ENCODE measurements at places on chromosomes 16 and 17. TPM values are rescaled to one million over a fixed set of nuclear protein-coding genes. Genes with fewer than 3 reads are reported as not detected.

GRCh38 chr17:40452216-40452787 is 9.1 kb downstream of the IGFBP4 start:
- H3K4me1 ChIP-seq, result peaks cover 19% of the 10 kb centered on the region
- no peaks in the 10 kb centered on the region for H3K36me3 ChIP-seq
- peaks cover 7% of the 10 kb centered on the region for H3K27me3 ChIP-seq
- no peak overlapping the region for H3K27ac ChIP-seq

Gene DNAI2
- 0.35 TPM for total RNA-seq

DNA sequence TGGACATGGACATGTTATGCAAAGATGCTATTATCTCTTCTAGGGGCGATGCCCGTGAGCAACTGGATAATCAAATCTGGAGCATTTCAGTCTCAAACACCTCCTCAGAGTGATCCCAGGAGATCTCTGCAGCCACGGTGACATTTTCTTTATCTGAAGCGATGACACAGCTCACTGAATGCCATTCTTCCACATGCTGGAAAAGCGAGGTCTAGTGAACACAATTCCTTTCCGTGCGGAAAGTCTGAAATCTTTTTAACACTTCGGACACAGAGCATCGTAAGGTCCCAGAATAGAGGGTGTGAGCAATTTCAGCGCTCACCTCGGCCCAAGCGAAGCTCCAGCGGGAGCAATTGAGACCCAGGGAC is 531 bp upstream of the HASPIN start:
- peak overlapping the region; percentile 89 for H3K27ac ChIP-seq
- H3K36me3 ChIP-seq, result peaks cover 63% of the 10 kb centered on the region
- peaks cover 63% of the 10 kb centered on the region for H3K4me1 ChIP-seq

GRCh38 chr17:79983456-79983855 is 52.2 kb downstream of the TBC1D16 start:
- peaks cover 7% of the 10 kb centered on the region for H3K27me3 ChIP-seq
- H3K4me3 ChIP-seq, result no peak overlapping the region
- no peak overlapping the region for H3K27ac ChIP-seq
- no peaks in the 10 kb centered on the region for H3K4me1 ChIP-seq

GRCh38 chr17:37305406-37305905 is 70.3 kb upstream of the C17orf78 start:
- no peak for DNase-seq
- no peaks in the 10 kb centered on the region for H3K4me1 ChIP-seq

Gene SLC13A5
- not detected for total RNA-seq

DNA sequence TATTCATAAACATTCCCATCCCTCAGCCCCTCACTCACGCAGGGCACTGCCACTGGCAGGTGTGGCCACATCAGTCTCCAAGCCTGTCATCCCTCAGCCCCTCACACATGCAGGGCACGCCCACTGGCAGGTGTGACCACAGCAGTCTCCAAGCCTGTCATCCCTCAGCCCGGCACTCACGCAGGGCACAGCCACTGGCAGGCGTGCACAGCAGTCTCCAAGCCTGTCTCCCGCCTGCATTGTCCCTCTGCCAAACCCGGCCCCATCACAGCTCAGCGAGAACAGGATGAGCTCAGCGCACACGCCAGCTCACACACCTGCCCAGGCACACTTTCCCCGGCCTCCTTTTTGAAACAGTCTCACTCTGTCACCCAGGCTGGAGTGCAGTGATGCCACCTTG is 11.4 kb upstream of the KREMEN2 start:
- H3K4me3 ChIP-seq, result no peak overlapping the region
- no peaks in the 10 kb centered on the region for H3K36me3 ChIP-seq
- H3K27ac ChIP-seq, result no peak overlapping the region
- H3K27me3 ChIP-seq, result peaks cover 12% of the 10 kb centered on the region

DNA sequence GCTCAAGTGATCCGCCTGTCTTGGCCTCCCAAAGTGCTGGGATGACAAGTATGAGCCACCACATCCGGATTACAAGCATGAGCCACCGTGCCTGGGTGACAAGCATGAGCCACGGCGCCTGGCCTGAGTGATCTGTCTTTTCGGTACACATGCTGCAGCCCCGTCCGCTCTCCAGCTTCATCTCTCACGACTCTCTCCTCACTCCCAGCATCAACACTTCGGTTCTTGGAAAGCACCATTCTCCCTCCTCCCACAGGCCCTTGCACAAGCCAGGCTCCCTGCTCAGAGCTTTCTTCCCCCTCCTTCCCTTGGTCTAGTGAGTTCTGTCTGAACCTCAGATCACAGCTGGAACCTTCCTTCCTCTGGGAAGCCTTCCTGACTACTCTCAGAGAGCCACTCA is 6.5 kb upstream of the NCBP3 start:
- H3K27ac ChIP-seq, result no peak overlapping the region
- no peaks in the 10 kb centered on the region for H3K4me1 ChIP-seq
- H3K27me3 ChIP-seq, result peaks cover 15% of the 10 kb centered on the region

- H3K36me3 ChIP-seq, result peaks cover 46% of the 10 kb centered on the region
- H3K27ac ChIP-seq, result peak overlapping the region; percentile 85
- peaks cover 52% of the 10 kb centered on the region for H3K4me1 ChIP-seq
- peak; percentile 70 for DNase-seq
- H3K4me3 ChIP-seq, result peak overlapping the region; percentile 83
Measured at GRCh38 chr16:30659507-30660423, 1.5 kb downstream of the FBRS start.

Gene RNU2-1
- total RNA-seq, result 7,603 TPM

Gene RHBDL3
- 0.29 TPM for total RNA-seq

- no peaks in the 10 kb centered on the region for H3K36me3 ChIP-seq
- H3K4me1 ChIP-seq, result no peaks in the 10 kb centered on the region
- no peak overlapping the region for H3K4me3 ChIP-seq
- no peak overlapping the region for H3K27ac ChIP-seq
- no peak for DNase-seq
Measured at GRCh38 chr16:23317266-23317661, 15.2 kb downstream of the SCNN1B start.

DNA sequence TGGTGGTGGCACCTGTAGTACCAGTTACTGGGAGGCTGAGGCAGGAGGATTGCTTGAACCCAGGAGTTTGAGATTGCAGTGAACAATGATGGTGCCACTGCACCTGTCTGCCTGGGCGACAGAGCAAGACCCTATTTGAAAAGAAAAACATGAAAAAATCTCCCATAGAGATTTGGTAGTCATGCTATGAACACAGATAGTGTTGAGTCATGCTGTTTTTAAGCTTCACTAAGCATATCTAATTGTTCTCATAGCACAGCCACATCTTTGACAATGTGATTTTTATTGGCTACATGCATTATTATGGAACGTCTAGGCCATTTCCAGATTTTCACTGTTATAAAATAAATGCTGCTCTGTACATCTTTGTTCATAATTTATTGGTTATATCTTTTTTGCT is 6.0 kb downstream of the IL34 start:
- H3K36me3 ChIP-seq, result no peaks in the 10 kb centered on the region
- H3K27me3 ChIP-seq, result no peaks in the 10 kb centered on the region
- no peak overlapping the region for H3K4me3 ChIP-seq
- DNase-seq, result no peak

DNA sequence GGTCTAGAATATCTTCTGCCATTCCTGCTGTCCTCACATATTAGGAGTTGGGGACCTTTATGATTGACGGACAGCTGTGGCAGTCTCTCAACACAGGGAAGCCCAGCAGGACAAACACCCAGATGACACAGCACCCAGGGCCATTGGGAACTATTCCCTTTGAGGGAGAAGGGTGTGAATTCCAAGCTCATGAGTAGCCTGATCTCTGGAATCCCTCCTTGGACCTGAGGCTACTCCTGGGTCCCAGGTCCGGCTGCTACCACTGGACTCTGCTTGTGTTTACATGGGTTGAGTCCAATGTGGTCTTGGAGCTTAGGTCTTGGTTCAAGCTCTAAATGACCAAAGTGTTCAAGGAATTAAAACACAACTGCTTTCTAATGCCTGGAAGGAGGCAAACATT is 78.9 kb downstream of the SLC6A2 start:
- H3K27ac ChIP-seq, result no peak overlapping the region
- no peaks in the 10 kb centered on the region for H3K4me1 ChIP-seq

- H3K27ac ChIP-seq, result no peak overlapping the region
- peaks cover 2% of the 10 kb centered on the region for H3K4me1 ChIP-seq
- H3K36me3 ChIP-seq, result peaks cover 13% of the 10 kb centered on the region
- no peaks in the 10 kb centered on the region for H3K27me3 ChIP-seq
- H3K4me3 ChIP-seq, result no peak overlapping the region
- no peak for DNase-seq
Measured at GRCh38 chr16:81657224-81657623, 121.9 kb upstream of the PLCG2 start.

- H3K27ac ChIP-seq, result no peak overlapping the region
- no peaks in the 10 kb centered on the region for H3K36me3 ChIP-seq
Measured at GRCh38 chr16:63488955-63489354, 1452.7 kb upstream of the CDH8 start.

DNA sequence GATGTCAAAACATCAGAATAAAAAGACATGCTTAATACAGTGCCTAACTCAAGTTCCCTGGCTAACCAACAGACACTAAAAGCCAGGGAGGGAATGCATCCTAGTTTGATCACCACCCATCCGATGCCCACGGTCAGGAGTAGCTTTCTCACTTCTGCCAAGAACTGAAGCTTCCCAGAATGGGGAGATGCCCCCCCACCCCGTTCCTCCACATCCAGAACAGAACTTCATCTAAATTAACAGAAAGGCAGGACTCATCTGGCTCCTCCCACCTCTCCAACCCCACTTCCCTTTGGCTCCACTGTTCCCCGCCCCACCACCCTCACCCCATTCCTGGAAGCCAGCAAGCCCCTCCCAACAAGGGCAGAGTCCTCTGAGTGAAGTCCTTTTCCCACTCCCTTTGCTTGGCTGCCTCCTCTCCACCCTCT is 33.7 kb downstream of the GDE1 start:
- peaks cover 4% of the 10 kb centered on the region for H3K27me3 ChIP-seq
- H3K4me3 ChIP-seq, result no peak overlapping the region
- peaks cover 1% of the 10 kb centered on the region for H3K4me1 ChIP-seq
- H3K27ac ChIP-seq, result no peak overlapping the region

Gene ZNF319
- total RNA-seq, result 16.8 TPM

DNA sequence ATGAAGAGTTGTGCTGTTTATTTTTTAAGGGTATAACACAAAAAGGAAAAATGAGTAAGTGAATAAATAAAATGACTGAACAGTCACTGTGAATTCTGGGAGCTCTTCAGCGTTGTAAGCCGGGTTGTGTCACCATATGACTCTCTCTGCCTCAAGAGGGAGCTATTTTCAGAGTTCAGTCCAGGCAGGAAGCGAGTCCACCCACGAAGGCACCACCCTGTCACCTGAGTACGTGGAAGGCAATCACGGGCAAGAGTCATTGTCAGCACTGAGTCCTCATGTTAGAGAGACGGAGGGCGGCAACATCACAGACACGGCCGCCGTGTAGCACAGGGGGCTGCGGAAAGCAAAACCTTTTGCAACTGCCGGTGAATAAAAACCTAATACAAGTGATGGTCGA is 227.6 kb downstream of the UTP18 start:
- no peaks in the 10 kb centered on the region for H3K4me1 ChIP-seq
- H3K27me3 ChIP-seq, result peaks cover 18% of the 10 kb centered on the region
- H3K27ac ChIP-seq, result no peak overlapping the region
- no peaks in the 10 kb centered on the region for H3K36me3 ChIP-seq

- DNase-seq, result no peak
- H3K36me3 ChIP-seq, result no peaks in the 10 kb centered on the region
- H3K27me3 ChIP-seq, result no peaks in the 10 kb centered on the region
- H3K27ac ChIP-seq, result no peak overlapping the region
Measured at GRCh38 chr16:10610499-10611184, 30.2 kb upstream of the EMP2 start.
